RCC 7860 (cell line): ENCODE measurements at places on chromosomes 12 and 14.
A peak's percentile ranks its signal among the peaks of the same experiment; 100 is the strongest.

GRCh38 chr12:73452672-73453469 lies 1084.8 kb upstream of the ATXN7L3B start:
- no peak for DNase-seq

DNA sequence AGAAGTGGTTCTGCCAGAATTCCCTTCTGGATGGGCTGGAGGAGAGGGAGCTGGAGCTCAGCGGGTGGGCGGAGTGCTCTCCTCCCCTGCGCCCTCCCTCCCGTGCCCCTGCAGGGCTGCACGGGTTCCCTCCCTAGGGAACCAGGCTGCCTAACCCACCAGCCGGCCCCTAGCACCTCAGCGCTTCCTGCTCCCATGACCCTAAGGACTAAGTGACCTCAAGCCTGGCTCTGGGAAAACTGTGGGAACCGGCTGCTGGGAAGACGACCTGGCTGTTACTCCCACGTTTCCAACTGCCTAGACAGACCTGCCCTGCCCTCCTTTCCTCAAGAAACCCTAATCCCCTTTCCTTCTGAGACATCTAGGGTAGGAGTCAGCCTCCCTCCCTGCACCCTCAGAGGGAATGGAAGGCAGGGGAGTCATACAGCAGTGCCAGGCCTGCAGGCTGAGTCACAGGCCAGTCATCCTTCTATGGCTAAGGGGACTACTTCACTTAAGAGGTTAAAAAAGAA lies 31.5 kb downstream of the SLC6A12 start:
- peak; percentile 92 for DNase-seq

GRCh38 chr12:1474041-1474573 lies 120.3 kb downstream of the FBXL14 start:
- peak; percentile 98 for DNase-seq

DNA sequence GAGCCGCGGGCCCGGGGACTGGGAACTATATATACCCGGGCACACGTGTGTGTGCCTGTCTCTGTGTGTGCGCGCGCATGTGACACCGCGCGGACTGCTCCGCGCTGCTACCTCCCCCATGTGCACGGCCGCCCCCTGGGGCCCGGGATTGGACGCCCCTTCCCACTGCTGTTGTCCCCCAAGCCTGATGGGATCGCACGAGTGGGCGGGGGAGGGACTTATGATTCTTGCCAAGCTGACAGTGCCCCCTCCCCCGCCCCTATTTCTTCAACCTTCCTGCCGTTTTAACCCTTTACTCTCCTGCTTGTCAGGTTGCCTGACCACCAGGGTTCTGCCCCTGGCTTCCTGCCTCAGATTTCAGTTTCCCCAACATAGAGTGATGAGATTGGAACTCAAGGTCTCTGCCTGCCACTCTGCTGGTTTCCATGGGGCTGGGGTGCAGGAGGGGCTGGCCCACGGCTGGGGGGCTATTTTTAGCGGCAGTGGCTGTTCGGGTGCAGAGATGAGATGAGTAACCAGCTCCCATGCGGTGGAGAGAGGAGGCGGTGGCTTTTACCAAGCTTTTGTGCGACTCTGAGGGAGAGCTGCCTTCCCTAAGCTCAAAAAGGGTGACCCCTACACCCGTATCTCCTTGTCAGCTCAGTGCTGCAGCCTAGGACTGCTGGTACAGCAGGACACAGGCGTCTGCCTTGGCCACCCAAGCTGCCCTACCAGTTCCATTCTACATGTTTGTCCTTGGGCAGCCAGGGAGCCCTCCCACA lies at the start of gene DDN:
Gene DDN (minus strand): TSS at position 5 of the 761 bp plus-strand sequence. CDS start 88 bp downstream, outside the sequence.
- no peak for DNase-seq

- DNase-seq: no peak
Measured at GRCh38 chr14:50770586-50770985, 60.4 kb downstream of the NIN start.

GRCh38 chr14:53149668-53150316 lies 3.3 kb downstream of the DDHD1 start:
- DNase-seq: no peak

GRCh38 chr12:49843876-49844437 lies 1.1 kb upstream of the BCDIN3D start:
- DNase-seq: no peak

DNA sequence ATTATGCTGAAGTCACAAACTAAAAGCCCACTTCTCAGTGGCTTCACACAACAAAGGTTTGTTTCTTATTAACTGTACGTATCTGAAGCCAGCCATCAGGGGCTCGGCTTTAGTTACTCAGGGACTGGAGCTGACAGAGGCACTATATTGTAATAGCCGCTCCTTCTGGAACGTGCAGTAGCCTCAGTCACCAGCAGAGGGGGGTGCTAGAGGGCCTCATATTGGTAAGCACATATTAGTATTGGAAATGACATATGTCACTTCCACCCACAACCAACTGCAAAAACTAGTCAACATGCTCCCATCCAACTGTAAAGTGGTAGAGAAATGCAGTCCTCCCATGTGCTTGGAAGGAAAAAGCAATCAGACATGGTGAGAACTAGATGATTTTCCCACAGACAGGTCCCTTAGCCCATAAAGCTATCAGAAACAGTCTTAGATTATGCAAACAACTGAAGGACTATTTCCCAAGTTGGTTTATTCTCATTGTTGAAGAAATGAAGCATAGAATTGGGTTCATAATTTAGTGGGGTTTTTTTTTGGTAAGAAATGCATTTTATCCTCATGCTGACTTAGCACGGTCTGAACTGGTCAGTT lies 183.6 kb upstream of the G2E3 start:
- peak; percentile 4 for DNase-seq
